T-helper 22 cell (primary cell): ENCODE measurements at places on chromosomes 16 and 17.

DNA sequence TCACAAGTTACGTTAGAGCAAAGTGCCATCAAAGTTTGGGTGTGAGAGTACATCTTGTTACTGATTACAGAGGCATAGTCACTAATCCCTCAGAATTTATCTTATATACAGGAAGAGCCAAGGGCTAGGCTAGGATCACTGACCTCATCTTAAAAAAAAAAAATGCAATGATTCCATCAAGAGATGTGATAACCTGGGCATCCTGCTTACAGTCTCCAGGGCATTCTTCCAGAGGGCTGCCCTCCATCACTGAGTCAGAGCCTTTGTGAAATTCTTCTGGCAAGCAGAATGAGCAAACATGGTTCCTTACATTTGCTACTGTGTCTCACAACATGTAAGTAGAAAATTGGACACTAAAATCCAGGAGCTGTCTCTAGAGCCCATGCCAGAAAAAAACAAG, 410.6 kb downstream of the ZFHX3 start:
- no peak for DNase-seq

DNA sequence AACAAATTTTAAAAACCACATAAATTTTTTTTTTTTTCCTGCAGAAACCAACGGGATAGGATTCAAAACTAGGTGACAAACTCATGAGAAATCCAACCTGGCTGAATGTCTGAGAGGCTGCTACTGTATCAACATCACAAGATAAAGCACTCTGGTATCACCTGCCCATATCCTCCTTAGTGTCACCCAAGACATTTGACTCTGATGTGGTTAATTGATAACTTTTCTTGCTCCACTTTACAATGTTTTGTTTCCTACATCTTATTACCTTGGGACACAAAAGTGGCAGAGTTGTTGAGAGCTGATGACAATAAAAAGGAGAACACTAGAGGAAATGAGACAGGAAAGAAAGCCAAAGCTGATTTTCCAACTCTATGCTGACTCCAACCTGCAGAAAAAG, 4.0 kb upstream of the FBXL20 start:
- no peak for DNase-seq

- DNase-seq: no peak
Measured at GRCh38 chr16:13108126-13108525, 206.7 kb downstream of the SHISA9 start.

DNA sequence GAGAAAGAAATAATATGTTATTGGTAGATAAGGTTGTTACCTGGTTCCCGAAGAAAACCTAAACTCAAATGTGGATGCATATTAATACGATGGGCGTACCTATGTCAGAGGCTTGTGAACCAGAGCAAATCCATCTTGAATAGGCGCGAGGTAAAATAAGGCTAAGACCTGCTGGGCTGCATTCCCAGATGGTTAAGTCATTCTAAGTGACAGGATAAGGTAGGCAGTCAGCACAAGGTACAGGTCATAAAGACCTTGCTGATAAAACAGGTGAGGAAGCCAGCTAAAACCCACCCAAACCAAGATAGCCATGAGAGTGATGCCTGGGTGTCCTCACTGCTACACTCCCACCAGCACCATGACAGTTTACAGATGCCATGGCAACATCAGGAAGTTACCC, 1400.1 kb downstream of the CDH8 start:
- DNase-seq: no peak

DNA sequence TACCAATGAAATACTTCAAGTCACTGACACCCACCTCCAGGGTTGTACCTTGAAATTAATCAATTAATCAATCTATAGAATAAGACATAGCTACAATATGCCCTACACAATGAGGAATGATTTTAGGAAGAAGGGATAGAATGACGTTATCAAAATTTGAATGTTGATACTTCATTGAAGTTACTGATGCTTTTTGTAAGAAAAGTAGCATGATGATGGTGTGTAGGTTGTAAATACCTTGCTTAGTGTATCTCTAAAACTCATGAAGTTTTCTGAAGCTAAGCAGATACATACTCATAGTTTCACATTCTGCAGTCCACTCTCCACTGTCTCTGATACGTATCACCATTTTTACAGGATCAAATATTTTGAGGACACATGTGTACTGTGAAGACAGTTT, 670.4 kb upstream of the GOT2 start:
- DNase-seq: no peak

DNA sequence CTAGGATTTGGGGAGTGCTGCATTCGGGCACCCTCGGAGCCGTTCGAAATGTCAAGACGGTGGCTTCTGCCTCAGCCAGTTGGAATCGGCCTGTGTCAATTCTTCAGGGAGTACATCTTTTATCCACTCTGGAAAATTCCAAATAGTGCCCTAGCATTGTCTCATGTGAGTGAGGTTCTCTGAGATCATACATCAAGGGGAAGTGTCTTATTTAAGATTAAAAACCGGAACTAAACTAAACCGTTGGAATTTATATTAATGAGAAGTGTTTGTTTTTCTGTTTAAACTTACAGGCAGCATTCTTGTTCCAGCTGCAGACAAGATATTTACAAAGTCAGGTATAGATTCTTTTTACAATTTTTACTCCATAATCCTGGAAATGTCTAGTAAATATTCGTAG, 56.8 kb downstream of the SLC47A1 start:
- DNase-seq: no peak

DNA sequence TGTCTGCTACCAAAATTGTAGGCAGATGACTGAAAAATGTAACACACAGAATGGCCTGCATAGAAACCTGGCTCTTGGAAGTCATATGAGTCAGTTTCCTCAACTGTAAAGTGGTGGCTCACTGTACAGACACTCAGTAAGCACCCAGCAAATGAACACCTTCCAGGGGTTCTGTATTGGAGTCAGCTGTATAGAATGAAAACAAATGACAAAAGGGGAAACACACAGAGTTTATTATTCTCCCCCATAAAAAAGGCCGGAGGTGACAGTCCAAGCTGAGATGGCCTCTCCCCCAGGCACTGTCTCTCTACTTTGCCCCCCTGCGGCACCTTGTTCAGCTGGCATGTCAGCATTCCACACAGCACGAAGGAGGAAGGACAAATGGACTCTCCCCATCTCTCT, 6.2 kb upstream of the MEOX1 start:
- DNase-seq: no peak

DNA sequence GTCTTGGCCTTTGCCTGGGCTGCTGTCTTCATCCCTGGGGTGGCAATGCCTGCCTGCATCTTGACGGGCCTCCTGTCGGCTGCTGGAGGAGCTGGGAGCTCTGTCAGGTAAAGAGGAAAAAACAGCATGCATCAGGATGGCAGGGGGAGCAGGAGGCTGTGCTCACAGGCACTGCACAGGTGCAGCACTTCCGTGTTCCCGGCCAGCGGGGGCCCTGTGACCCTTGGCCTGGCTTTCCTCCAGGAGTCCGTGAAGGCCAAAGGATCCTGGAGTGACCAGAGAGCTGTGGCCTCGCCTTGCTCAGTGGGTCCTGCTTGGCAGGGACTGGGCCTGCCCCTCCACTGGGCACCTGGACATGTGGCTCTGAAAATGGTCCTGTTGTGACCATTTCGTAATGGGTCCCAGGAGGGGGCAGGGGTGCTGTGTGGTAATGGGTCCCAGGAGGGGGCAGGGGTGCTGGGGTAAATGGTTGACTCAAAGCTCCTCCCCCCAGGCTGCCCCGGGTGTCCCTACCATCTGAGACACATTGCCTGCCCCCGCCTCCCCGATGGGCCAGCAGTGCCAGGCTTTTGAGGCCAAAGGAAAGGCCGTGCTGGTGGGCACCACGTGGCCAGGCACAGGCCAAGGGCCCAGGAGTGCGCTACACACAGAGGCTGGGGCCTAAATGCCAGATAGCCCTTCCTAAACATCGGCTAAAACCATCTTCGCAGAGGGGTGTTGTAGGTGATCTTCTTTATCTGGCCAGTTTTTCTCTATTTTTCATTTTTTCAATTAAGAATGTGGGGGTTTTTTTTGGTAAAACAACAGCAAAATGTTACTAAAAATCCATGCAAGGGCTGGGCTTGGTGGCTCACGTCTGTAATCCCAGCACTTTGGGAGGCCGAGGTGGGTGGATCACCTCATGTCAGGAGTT, 4.0 kb upstream of the FASN start:
- DNase-seq: no peak

DNA sequence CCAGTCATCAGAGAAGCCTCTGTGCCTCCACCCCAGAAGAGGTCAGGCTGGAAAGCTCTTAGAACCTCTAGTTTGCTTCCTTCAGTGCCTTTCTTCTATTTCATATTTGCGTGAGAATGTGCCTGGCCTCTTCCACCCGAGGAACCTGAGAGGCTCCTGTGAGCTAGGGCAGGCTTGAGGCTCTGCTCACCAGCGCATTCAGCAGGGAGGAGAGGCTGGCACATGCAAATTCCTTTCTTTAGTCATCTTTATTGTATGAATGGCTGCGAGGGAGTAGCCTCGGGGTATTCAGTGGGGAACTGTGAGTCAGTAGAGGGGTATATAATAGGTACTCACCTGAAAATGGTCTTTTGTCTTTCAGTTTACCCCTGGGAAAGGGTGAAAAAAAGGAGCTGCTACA, 268.3 kb downstream of the ABCC12 start:
- no peak for DNase-seq

GRCh38 chr17:1557355-1558095, 5.1 kb downstream of the PITPNA start:
- no peak for DNase-seq
